Testis (tissue), 5 donors: ENCODE measurements at places on chromosomes 5 and 9. TPM values are rescaled to one million over a fixed set of nuclear protein-coding genes. Genes with fewer than 3 reads are reported as not detected.

- DNase-seq: no peak
Measured at GRCh38 chr9:8457055-8457454, 657.5 kb upstream of the DMAC1 start.

- no peak for DNase-seq
Measured at GRCh38 chr5:62326302-62326701, 20.3 kb downstream of the KIF2A start.

DNA sequence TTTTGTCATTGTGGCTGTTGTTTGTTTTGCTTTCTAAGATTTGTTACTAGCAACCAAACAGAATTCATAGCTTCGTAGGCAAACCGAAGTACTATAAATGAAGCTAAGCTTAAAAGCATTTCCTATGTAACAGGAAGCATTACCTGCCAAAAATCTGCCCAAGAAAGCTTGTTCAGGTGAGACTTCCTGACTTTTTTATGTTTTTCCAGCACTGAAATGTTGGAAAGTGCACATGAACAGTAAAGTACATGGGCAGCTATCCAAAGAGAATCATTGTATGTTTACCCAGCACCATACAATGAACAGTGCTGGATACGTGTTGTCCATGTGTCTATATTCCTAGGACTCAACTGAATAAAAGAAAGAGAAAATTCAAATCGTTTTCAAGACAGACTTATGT is 247.1 kb downstream of the NFIB start:
- DNase-seq: no peak

DNA sequence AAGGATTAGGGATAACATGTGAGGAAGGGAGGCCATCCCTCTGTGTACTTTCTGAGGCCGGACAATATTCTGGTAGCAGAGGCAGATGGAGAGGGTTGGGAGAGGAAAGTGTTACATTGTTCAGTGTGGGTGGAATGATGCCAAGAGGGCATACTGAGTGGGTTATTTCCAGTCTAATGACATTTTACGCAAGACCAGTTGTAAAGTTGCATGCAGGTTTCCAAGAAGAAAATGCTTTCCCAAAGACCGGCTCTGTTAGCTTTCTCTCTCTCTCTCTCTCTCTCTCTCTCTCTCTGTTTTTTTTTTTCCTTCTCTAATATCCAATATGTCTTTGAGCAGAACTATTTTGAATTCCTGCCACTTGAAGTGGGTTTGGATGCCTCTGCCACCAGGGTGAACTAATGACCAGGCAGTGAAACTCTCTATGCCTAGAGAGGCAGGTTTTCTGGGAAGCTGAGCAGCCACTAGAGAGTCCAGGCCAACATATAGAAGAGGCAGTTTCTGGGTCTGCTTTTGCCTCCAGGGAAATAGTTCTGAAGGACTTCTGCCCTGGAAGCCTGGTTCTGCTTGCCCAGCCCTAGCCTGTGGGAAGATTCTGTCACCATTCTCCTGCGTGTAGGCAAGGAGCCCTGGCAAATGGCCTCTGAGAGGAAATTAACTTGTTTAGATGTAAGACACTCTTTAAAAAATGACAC is 24.4 kb upstream of the ZNF366 start:
- DNase-seq: peak; percentile 54

- DNase-seq: no peak
Measured at GRCh38 chr5:17430241-17430640, 67.8 kb upstream of the TAF11L2 start.

DNA sequence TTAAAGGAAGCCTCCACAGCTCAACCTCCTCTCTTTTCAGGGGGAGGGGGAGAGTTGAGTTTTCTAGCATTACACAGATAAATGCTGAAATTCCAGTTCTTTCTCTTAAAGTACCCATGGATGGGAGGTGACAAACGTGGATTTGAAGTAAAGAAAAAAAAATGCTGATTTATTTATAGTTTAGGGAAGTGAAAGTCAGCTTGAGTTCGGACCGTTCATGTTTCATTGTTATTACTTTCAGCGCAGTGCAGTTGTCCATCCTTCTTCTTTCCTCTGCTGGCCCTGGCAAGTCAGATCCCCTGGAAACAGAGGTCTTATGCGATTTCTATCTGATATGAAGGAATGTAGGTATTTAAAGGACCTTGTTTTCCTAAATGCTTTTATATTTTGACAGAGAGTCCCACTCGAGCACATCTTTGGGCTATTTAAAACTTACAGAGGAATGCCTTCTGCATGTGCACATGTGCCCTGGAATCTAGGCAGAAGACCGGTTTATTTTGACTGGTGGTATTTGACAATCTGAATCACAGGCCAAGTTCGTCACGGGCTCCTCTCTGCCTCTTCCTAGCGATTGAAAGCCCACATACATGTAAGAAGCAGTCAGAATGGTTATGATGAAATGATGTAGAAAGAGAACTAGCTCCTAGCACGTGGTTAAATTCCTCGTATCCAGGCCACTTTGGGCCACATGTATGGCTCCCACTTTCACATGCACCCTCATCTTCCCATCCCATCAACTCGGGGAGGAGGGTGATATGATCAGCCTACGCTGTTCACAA is 385.2 kb upstream of the KLF4 start:
- no peak for DNase-seq

GRCh38 chr5:58348996-58349728 is 110.7 kb downstream of the PLK2 start:
- no peak for DNase-seq

DNA sequence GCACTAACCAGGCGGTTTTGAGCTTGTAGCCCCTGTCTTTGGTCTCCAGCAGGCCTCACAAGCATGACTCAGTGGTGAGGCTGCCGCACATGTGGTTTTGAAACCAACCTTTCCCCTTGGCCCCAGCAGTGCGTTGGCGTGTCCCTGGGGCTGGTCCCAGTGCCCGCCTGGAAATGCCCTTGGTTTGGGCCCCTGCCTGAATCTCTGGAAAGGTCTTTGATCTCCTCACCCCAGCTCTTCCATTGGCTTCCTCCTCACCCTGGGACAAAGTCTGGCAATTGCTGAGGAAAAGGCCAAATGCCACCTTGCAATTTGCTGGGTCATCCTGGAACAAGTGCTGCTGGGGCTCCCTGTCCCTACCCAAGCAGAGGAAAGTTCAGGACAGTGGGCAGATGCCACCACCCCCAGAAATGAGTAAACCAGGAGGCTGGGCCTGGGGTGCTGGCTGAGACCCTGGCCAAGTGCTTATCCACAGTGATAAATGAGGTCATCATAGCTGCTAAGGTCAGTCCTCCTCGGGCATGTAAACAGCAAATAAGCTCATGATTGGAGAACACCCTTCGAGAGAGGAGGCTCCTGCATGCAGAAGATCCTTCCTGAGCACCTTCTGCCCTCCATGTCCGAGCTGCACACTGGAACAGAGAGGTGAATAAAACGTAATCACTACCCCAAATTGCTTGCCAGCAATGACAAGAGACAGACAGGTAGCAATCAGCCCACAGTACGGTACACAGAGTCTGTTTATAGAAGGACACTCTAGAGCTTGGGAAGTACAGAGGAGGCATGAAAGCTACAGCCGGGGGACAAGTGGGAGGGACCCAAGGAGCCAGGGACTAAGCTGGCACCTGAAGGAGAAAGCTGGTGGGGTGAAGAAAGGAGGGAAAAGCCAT is 98.9 kb upstream of the CPEB4 start:
- no peak for DNase-seq

DNA sequence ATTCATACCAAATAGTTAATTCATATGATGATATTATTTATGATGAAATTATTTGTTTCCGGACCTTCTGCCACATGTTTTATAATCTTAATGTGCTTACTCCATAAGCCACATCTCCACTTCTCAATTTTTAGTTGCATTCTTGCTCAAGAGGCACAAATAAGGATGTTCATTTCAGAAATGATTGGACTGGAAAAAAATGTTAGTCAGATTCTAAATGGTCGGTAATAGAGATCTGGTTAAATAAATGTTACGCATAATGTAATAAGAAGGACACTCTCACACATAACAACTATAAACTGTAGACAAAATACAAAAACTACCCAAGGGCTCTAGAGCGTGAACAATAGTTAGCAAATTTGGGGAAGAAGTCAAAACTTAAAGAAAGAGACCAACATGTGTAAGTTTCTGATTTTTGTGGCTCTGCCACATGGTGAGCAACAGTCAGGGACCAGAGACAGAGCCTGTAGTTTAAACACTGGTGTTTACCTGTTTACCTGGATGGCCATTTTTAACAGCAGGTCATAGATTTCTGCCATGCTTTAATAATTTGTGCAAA is 554.3 kb upstream of the CLINT1 start:
- DNase-seq: no peak

DNA sequence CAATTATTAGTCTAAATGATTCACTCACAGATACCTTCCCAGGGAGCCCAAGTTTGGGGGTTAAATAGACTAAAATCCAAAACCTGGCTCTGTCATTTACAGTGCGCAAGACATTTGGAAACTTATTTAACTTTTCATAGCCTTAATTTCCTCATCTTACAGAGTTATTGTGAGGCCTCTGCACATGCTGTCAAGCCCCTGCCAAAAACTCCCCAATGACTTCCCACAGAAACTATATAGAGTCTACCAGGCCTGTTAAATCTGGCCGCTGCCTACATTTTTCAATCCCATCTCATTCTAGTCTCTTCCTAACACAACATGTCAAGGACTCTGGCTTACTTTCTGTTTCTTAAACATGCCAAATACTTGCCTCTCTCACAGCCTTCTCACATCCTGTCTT is 412.5 kb downstream of the ELAVL2 start:
- no peak for DNase-seq

DNA sequence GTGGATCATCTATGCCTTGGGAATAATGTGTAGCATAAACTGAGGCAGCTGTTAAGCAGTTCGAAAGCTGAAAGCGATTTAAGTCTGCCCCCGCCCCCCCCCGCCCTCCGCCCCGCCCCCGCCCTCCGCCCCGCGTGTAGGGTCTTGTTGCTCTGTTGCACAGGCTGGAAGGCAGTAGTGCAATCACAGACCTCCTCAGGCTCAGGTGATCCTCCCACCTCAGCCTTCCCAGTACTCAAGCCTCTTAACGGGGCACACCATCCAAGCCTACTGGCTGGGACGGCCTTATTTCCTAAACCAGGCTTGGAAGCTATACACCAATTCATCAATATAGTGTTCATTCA is 945 bp downstream of the ANKDD1B start:
- no peak for DNase-seq

GRCh38 chr5:87210743-87211142 is 56.9 kb upstream of the RASA1 start:
- no peak for DNase-seq

DNA sequence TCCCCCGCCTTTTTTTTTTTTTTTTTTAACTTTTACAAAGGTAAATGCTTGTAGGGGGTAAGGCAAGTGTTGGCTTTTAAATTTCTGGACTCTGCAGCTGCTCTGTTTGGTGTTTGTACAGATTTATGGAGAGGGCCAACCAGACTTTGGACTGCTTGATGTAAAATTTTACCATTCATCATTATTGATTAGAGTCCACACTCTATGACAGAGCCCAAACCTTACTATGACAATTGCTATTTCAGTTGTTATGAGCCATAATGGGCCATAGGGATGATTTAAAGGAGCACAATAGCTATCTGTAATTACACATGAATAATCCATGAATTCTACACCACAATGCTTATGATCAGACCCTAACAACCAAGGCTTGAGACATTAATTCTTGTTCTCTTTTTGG is 867.2 kb downstream of the NR2F1-AS1 start:
- no peak for DNase-seq

The SPATA31A5 gene
- 0.31 TPM for total RNA-seq

The N4BP3 gene
- total RNA-seq: 3.2 TPM

The IL9 gene
- not detected for total RNA-seq

The PCDHA7 gene
- 3.8 TPM for total RNA-seq

The LIFR gene
- total RNA-seq: 49.9 TPM

The SPINK4 gene
- not detected for total RNA-seq

The IQGAP2 gene
- 78.6 TPM for total RNA-seq

The CDX1 gene
- total RNA-seq: 3.4 TPM

The TAS2R1 gene
- 0.50 TPM for total RNA-seq

The PLPP7 gene
- 23.9 TPM for total RNA-seq
